Stimulated activated CD4-positive, alpha-beta T cell treated with anti-CD3 and anti-CD28 coated beads, Interleukin-4, amount 100 ng/mL, for 48 hours (primary cell): ENCODE measurements at places on chromosomes 1 and 21.

DNA sequence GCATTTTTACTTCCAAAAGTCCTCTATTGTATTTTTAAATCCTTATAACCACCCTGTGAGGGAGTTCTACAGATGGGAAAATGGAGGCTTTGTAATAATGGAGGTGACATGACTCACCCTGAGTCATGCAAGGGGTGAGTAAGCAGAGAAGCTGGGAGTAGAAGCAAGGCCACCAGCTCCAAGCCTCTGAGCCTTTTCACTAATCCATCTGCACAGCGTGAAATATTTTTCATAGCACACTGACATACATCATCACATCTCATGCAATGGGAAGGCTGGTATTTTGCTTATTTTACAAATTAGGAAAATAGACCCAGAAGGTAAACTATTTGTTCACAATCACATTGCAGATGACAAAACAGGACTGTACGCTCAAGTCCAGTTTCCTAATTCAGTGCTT, 96.9 kb downstream of the KCNH1 start:
- no peak for DNase-seq

GRCh38 chr1:63648689-63649088, 55.5 kb downstream of the PGM1 start:
- no peak for DNase-seq

- DNase-seq = no peak
These were observed 139.1 kb upstream of the FMN2 start for GRCh38 chr1:239952348-239953308.

DNA sequence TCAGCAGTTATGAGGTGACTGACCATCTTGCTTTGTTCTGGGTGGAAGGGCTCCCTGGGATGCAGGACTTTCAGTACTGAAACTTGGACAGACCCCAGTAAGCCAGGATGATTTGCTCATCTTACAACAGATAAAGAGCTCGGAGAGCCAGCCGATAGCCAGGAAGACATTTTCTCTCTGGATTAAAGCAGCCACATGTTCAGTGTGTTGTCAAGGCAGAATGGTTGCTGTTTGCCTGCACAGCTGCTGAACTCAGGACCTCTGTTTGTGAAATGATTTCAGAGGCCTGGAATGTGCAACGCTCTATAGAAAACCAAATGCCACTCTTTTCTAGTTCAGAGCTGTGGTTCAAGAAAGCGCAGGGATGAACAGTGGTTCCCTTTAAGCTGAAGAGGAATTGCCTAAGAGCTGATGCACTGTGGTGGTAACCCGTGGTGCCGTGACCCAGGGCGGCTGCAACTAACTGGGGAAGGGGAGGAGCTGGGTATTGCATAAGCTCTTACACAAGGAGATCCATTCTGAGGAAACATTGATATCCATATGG, 40.7 kb downstream of the CASQ2 start:
- DNase-seq = no peak

DNA sequence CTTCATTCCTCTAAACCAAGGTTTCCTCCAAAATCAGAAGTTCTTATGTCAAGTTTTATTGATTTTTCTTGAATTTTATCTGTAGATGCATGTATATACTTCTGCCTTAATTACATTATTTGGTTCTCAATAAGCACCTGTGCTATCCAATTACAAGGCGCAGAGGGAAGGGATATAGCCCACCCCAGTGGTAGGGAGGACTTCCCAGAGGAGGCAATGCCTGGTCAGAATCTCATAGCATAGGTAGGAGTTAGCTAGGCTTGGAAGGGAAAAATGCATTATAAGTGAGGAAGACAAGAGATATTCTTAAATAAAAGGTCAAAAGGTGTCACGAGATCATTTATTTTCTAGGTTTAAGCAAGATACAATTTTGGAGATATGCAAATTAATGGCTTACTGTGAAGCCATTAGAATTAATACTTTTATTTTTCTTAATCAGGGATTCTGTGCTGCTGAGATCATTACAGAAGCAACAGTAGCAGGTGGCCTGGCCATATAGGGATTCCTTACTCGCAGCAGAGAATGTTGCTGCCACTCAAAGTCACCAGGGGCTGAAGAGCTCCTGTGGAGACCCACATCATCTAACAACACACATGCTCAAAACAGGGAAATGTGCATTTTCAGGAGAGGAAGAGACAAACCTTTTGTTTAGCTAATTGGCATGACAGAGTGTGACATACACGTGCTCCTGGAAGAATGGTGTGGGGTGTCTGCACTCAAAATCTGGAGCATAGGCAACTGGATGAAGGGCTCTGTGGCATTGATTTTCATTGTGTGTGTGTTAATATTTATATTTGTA, 178.3 kb downstream of the ATG4C start:
- DNase-seq = no peak

DNA sequence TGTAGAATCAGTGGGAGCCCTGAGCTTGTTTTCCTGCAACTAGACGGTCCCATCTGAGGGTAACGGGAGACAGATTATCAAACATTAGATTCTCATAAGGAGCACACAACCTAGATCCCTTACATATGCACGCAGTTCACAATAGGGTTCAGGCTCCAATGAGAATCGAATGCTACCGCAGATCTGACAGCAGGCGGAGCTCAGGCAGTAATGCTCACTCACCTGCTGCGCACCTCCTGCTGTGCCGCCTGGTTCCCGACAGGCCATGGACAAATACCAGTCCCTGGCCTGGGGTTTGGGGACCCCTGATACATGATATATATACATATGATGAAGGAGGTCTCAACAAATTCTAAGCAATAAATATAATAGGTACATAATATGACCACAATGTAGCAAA, 19.7 kb upstream of the SMIM12 start:
- no peak for DNase-seq

DNA sequence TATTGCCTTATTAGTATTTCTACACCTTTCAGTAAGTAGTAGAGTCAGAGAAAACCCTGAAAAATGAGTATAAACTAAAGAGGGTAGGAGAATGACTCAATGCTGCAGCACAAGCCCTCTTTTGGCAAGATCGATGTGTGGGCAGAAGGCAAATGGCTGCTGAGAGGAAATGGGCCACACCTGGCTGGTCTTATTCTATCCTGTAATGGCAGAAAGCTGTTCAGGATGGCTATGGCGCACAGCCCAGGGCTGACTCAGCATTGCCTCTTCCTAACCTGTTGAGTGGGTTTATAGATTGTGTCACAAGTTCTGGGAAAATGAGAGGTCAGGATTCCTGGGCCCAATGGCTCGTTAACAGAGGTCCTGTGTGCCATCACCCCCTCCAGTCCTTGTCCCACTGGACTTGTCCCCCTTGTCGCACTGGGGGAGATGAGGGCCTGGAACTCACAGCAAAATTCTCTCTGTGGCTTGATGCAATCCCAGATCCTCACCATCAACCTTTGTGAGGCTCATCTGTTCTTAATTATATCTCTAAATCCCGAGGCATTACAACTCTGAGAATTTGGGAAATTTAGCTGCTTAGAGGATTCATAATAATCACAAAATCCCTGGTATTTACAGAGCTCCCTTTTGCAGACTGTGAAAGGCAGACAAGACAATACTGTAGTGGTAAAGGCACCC, 13.2 kb downstream of the HMGB4 start:
- no peak for DNase-seq

DNA sequence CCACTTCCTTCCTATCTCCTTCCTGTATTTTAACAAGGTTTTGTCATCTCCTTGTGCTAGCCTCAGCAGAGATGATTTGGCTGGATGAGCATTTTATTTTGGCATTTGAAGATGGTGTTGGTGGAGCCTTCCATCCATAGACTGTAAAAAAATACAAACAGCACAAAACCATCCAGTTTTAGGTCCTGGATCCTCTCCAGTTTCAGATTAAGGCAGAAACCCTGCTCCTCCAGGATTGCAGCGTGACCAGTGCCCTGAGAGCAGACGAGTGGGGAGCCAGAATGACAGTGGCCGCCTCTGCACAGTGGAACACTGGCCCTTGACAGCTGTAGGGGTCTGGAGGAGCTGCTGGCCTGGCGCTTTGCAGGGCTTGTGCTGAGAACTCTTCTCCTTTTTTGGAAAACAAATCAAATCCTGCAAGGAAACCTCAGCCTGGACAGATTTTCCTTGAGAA, 72.2 kb upstream of the GADD45A start:
- DNase-seq = no peak

- no peak for DNase-seq
These were observed 19.8 kb downstream of the SMIM12 start for GRCh38 chr1:34839526-34840305.

- DNase-seq = no peak
These were observed 13.7 kb upstream of the CLCA1 start for GRCh38 chr1:86455073-86455472.

DNA sequence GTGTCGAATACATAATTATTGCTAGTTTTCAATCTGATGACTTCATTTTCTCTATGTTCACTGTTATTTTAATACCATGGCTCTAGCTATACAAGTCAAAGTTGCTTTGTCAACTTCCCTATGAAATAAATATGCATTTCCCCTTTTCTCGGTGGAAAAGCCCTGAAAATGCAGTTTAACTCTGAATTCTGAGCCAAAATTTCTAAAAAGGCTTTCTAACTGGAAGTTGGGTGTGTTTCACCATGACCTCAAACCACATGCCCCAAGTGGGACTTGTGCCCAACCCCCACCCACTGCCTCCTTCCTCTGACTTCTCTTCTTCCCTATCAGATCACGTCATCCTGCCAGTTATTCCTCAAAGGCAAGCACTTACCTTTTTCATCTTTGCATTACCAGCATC, 8.9 kb downstream of the MKNK1 start:
- DNase-seq = no peak

DNA sequence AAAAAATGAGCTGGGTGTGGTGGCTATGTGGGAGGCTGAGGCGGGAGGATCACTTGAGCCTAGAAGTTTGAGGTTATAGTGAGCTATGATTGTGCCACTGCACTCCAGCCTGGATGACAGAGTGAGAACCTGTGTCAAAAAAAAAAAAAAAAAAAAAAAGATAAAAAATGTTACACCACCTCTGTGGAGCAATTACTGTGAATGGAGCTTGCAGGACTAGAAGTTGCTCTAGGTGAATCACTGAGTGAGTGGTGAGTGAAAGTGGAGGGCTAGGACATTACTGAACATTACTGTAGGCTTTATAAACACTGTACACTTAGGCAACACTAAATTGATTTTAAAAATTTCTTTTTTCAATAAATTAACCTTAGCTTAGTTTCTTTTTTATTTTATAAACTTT, 21.9 kb downstream of the TLCD4 start:
- no peak for DNase-seq

DNA sequence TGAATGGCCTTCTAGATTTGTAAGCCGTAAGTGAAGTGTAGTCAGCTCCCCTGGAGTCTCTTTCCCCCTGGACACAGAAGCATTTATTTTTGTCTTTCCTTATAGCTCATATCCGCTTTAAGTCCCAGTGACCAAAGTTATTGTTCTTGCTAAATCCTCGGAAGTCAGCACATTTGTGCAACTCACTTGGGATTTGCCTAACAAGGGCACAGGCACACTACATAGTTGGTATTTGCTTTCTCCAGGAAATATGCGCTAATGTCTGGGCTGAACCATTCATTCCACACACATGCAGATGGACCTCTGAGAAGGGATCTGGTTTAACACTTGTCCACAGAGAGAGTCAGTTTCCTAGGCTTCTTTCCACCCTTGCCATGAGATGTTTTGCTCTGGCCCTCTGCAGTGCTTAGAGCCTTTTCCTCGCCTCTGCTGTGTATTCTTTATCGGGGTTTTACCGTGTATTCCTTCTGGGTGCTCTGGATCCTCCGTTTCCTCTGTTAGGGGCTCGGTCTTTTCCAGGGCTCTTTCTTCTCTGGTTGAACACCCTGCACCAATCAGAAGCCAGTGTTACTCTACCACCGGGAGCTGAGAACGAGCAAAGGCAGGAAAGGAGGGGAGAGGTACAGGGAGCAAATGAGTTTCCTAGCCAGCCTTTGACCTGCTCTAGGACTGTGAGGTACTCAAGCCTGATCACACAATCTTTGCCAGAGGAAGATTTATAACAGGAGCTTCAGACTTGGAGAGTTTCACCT, 72.4 kb downstream of the ABCA4 start:
- DNase-seq = no peak

DNA sequence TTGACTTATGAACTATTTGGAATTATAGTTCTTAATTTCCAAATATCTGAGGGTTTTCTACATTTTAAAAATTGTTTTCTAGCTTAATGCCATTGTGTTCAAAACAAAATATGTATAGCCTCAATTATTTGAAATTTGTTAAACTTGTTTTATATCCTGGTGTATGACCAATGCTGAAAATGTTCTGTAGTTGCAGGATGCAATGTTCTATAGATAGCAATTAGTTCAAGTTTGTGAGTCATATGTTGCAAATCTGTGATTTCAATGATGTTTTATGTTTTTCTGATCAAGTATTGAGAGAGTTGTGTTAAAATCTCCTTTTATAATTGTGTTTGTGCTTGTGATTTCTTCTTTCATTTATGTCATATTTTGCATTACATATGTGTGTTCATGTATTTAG, 517.5 kb downstream of the ADGRL2 start:
- no peak for DNase-seq

- no peak for DNase-seq
These were observed 661.5 kb upstream of the ZP4 start for GRCh38 chr1:238552271-238552670.

DNA sequence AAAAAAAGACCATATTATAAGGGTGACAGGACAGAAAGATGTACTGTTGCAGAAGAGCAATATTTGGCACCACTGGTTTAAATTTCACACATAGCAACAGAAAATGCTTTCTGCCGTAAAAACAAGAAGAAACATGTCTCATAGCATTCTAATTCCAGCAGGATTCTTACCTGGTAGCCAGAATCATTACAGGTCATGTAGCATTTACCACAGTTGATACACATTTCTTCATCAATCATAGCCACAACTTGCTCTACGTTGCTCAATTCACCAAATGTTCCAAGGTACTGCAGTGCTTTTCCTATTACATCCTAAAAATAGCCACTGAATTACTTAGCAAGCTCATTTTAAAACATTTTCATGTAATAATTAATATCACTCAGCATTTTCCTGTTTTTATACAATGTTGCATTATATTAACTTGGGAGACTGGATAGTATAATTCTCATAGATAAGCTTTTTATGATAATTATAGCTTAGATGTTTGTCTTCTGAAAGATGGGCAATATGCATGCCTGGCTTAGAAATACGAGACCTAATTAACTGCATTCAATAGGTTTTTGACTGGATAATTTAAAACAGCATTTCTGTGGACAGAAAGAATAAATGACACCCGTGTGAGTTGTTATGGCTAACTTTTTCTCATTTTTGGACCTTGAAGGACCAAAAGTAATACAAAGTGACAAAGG, 360.7 kb downstream of the PTBP2 start:
- DNase-seq = no peak

GRCh38 chr1:116931016-116931918, 21.6 kb downstream of the PTGFRN start:
- no peak for DNase-seq

DNA sequence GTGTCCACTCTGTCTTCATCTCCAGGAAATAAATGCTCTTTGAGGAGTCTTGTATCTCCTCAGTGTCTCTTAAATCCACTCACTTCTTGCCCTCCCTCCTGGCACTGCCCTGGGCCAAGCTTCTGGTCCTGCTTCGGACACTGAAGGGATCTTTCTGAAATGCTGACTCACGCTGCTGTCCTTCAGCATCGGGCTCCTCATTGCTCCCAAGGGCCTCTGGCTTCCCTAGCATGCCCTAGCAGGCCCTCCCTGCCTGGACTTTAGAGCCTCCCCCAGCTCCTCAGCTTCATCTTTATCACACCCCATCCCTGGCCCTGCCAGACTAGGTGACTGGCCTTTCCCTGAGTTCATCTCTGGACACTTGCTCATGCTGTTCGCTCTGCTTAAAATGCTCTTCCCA, 96.6 kb downstream of the FOXD2 start:
- no peak for DNase-seq
